ENCODE measurements at places on chromosomes 1 and 21. TPM values are rescaled to one million over a fixed set of nuclear protein-coding genes. Genes with fewer than 3 reads are reported as not detected.

Gene C1QC
- 20.1 TPM for polyA plus RNA-seq

Gene SLAMF9
- polyA plus RNA-seq = not detected

Gene ZP4
- not detected for polyA plus RNA-seq

Gene SMIM1
- 26.5 TPM for polyA plus RNA-seq
